Fibroblast of villous mesenchyme (primary cell): ENCODE measurements at places on chromosomes 5 and 9. TPM values are rescaled to one million over a fixed set of nuclear protein-coding genes. Genes with fewer than 3 reads are reported as not detected.

- no peak for DNase-seq
These were observed 615.0 kb upstream of the RIOK2 start for GRCh38 chr5:97797994-97798451.

DNA sequence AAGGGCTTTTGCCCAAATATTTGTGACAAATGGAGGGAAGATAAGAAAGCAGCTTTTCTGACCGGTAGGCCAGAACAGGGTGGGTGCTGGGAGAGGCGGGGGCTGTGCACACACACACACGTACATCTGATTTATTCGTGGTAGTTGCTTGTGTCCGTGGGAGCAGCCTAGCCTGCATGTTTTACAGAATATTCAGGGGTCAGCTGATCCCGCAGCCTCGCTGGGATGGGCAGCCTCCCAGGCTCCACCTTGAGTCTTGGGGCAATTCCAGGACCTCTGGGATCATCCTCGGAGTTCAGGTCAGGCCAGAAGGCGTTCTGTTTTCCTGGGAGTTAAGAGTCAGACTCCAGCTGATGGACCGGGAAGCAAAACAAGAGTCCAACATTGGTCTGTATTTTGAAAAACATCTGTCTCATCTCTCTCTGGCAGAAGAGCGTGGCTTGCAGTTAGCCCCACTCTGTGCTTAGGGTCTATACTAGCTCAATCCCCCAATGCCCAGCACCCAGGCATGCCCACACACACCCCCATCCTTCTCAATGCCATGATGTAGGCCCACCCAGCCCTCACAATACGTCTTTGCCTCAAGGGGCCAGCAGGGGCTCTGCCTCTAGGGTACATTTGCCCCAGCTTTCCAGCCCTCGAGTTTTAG lies 210.6 kb downstream of the GOLPH3 start:
- DNase-seq = peak; percentile 63

DNA sequence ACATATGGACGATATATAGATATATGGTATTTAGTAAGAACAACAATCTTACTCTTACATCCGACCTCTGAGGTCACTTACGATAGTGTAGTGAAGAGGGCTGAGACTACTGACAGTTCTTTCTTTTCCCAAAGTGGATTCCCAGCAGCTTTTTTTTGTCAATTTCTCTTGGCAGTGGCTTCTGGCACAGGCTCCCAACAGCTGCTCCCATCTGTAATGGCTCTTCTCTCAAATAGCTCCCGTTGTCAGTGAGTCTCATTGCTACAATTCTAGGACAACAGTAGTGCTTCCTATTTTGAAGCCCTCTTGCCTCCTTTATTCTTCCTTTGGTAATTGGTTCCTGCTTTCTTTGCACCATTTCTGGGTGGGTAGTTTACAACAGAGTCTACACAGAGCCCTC lies 68.4 kb downstream of the SLC25A46 start:
- DNase-seq = peak; percentile 27

DNA sequence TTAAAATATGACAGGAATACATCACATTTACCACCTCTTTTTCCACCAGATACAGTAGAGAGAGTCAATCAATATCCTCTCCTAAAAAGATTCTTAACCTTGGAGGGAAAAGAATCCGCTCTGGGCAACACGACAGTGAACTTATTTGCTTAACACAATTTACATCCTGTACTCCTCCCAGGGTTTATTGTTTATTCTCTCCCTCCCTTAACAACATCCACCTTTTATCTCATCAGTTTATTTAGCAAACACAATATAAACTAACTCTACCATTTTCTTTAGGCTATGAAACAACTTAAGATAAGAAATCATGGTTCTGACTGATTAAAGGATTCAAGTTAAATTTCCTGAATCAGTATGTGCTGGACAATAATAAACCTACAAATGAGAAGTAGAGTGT lies 50.9 kb downstream of the CERT1 start:
- no peak for DNase-seq

GRCh38 chr5:52859628-52860027 lies 71.9 kb downstream of the ITGA1 start:
- DNase-seq = peak; percentile 87

DNA sequence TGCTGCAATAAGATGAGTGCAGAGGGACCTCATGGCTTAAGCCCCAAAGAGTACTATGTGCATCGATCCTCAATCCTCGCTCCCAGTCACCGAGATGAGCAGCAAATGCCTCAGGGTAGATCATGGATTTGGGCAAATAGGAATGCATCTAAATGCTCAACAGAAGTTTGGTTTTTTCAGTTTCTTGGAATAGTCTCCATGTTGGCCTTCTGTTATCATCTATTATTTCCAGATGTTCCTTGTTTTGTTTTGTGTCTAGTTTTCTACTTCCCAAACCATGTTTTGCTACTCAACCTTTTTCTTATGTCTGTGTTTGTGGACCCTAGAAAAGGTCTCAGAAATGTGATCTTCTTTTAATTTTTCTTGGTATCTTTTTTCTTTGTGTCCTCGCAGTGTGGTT lies 43.5 kb upstream of the RASGRF2 start:
- DNase-seq = no peak

GRCh38 chr5:117084067-117084466 lies 509.4 kb upstream of the SEMA6A start:
- DNase-seq = no peak

- DNase-seq = peak; percentile 82
These were observed 58.7 kb downstream of the NXNL2 start for GRCh38 chr9:88593537-88594185.

GRCh38 chr9:112248722-112249121 lies 73.6 kb upstream of the SUSD1 start:
- peak; percentile 60 for DNase-seq

- DNase-seq = no peak
These were observed 429.5 kb downstream of the DTWD2 start for GRCh38 chr5:118558871-118559270.

Gene LAMC3
- total RNA-seq = 0.43 and 1.3 TPM in 2 replicates

Gene MCC
- 25.4 and 37.6 TPM in 2 replicates for total RNA-seq
